ENCODE measurements at places on chromosomes 11 and 22.

DNA sequence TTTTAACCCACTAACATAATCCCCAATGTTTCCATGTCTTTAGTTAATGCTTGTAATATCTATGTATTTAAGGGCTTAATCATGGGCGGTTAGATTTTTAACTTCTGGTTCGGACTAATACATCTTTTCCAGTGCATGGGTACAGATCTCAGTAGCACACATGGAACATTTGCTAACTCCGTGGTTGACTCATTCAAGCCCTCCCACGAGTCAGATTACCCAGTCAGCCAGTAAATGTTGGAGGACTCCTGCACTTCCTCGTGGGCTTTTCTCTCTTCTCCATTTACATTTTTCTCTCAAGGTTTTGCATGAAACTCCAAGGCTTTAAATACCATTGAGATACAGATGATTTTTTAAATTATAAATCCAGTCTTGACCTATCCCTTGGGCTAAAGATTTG, 313.9 kb downstream of the ST3GAL4 start:
- DNase-seq, result no peak

GRCh38 chr11:62572431-62572830, 1.3 kb downstream of the EEF1G start:
- no peak for DNase-seq

GRCh38 chr11:120578596-120579154, 67.1 kb downstream of the GRIK4 start:
- DNase-seq, result no peak

DNA sequence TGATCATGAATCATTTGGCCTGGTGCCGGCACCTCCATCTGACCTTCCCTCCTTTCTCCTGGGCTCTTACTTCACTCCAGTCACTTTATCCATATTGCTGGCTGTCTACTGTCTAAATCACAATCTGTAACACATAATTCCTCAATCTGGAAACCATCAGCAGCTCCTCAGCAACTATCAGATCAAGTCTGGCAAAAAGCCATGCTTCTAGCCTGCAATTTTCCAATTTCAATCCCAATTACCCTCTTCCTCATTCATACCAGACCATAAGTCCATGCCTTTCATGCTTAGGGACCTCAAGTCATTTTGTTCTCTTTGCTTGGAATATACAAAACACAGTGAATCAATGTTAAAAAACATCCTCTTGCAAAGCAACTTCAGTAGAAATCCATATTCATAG, 882.8 kb upstream of the ANO3 start:
- DNase-seq, result no peak

DNA sequence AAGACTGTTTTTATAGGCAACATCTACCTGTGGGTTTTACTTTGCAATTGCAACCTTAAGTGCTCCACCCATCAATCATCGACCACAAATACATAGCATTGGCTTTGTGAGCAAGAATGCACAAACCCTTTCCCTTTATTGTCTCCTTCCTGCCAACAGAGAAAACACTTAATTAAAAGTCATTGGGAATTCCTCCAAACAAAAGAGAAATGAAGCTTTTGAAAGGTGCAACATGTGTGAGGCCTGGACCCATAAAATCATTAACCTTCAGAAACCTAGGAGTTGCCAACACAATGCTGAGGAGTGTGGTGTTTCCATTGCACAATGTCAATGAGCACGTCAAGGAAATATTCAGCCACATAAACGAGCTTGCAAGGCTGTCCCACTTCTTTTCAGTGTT, 223.2 kb downstream of the BLID start:
- no peak for DNase-seq

DNA sequence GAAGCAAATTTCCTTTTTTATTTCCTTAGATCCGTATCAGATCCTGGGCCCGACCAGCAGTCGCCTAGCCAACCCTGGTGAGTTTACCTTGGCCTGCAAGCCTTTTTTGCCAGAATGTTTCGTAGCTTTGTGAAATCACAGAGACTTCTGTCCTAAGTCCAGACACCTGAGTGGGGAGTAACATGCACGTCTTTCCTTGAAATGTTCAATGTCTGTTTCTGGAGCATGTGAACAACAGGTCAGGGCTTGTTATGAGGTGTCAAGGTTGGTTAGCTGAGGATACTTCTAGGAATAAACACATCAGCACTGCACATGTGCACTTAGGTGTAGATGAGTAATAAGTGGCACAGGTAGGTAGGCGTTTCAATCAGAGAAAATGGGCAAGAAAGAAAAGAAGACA, 58.0 kb downstream of the KCNJ1 start:
- DNase-seq, result no peak

DNA sequence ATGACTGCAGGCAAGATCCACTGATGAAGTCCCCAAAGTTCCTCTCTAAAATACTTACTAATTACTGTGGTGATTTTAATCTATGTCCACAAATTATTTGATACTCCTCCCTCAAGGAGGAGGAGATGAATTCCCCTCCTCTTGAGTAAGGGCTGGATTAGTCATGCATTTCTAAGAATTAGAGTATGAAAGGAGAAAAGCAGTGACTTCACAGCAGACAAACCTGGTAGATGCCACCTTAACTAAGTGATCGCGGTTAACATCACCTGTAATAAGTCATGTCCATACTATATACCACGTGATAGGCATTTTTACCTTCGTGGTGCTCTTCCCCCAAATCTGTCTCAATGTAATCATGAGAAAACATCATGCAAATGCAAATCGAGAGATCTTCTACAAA, 52.0 kb upstream of the TSPAN18 start:
- no peak for DNase-seq

GRCh38 chr11:79520086-79520485, 79.3 kb upstream of the TENM4 start:
- no peak for DNase-seq

GRCh38 chr22:36175892-36176291, 15.3 kb upstream of the APOL3 start:
- no peak for DNase-seq

- DNase-seq, result no peak
Observed at GRCh38 chr22:24164940-24165339, 16.3 kb upstream of the SUSD2 start.

- no peak for DNase-seq
Observed at GRCh38 chr11:11743216-11743615, 98.6 kb upstream of the USP47 start.

GRCh38 chr11:12914400-12914912, 94.7 kb upstream of the RASSF10 start:
- no peak for DNase-seq

- no peak for DNase-seq
Observed at GRCh38 chr11:113934761-113935160, 30.2 kb downstream of the HTR3B start.

DNA sequence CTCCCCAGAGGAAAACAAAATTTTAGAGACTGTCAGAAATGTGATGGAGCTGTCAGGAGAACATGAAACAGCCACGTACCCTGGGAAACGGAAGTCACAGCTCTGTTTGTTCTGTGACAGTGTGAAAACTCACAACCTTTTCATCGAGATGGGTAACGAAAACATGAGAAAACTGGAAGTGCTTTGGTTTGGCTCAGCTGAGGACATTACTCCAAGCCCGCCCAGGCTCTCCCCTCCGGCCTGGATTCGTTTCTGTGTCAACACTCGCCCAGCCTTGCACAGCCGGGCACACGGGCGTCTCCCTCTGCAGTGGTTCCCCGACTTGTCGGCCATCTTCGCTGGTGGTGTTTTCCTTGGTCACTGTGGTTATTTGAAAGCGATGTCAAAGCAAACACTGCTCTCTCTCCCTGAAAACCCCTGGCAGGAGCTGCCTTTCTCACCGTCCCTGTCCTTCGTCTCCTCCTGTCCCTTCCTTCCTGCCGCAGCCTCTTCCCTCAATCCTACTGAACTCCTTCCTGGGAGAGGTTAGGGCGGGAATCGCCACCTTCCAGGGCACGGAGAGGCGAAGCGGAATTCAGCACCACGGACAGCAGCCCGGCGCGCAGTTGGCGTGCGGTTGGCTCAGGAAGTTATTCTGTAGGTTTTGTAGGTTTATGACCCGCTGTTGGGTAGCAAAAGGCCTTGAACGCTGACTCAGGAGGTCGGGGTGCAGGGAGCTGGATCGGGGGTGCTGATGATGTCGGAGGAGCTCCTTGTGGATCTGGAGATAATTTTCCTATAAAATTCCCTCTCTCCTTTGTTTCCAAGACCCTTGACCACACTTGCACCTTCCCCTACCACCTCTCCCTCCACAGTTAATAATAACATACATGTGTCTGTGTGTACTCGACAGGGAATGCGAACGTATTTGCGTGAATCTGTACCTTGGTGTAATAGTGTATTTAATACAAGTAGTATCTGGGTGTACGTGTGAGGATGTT, 13.1 kb upstream of the RPS19BP1 start:
- no peak for DNase-seq

GRCh38 chr22:32558681-32559355, 84.2 kb downstream of the FBXO7 start:
- DNase-seq, result no peak

- no peak for DNase-seq
Observed at GRCh38 chr11:67482275-67482826, 475 bp upstream of the AIP start.

DNA sequence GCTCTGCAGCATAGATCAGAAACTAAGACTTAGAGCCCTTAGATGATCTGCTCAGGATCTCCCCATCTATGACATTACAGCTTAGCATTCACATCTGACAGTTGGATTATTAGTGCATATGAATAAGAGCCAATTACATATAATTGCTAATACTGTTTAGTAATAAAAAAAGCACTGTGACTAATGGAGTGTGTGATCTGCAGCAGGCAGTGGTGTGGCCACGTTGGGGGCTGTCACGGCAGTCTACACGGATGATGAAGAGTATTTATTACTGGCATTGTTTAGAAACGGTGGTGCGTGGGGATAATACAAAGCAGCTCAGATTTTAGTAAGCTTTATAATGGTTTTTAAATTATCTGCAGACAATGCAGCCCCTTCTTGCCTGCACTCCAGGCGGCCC, 93.5 kb upstream of the TIMP3 start:
- DNase-seq, result no peak

DNA sequence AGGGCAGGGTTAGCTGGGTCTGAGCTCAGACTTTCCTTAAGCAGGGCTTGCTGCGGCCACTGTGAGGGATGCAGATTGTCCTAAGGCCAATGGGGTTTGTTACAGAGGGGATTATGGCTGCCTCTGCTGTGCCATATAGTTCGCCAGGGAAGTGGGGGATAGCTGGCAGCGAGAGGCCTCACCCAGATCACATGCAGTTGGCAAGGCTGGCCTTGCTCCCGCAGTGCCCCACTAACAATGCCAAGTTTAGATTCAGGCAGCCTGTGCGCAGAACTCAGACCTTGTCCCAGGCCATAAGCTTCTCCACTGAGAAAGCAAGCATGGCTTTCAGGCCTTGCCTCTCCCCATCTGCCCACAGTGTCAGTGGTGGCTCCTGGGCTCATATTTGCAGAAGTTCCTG, 4.7 kb upstream of the APOL2 start:
- DNase-seq, result no peak

DNA sequence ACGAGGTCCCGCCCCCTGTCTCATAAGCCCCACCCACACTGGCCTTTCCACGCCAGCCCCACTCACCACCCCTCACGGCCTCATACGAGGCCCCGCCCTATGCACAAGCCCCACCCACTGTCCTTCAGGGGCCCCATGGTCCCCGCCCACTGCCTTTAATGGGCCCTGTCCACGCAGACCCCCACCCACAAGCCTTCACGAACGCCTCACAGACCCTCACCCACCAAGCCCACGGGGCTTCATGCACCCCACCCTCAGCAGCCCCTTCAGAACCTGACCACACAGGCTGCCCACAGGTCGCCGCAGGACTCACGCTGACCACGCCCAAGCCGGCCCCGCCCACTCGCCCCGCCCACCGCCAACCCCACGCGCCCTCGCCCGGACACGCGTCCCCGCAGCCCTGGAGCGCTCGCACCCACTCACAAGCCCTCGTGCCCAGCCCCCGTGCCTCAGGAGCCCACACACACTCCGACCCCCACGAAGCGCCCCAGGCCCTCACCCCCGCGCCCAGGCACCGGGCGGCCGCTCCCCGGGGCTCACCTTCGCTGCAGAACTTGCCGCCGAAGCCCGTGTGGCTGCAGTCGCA, 10.5 kb downstream of the NRXN2 start:
- no peak for DNase-seq

DNA sequence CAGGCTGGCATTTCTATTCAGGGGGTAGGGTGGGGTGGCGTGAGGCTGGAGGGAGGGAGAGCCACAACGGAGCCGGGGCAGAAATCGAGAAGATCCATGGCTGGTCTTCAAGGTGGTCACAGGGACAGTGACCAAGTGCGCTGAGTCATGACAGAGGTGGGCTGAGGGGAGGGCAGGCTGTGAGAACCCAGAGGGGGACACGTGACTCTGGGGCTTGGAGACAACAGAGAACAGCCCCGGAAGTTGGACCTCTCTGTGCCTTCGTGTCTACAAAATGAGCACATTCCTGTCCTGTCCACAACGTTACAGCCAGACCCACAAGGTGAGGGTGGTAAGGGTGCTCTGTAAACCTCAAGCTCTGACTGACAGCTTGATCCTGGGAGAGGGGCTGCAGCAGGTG, 35.1 kb upstream of the ARFGAP3 start:
- DNase-seq, result no peak

GRCh38 chr11:125465255-125465654, 30.8 kb downstream of the FEZ1 start:
- DNase-seq, result no peak

DNA sequence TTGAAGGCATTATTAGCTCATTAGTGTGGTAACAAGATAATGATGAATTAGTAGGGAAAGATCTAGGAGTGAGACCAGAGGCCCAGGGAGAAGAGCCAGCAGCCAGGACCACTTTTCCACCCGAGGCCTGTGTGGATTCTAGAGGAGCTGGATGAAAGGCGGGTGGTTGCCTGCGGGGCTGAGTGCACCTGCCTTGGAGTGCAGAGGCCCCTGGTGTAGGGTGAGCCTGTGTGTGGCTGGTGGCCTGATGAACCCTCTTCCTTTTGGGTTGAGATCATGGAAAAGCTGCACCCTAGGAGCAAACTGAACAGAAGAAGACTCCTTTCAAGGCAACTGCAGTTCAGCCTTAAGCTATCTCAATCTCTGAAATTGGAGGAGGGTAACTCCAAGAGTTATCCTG, 5.9 kb upstream of the TP53AIP1 start:
- DNase-seq, result no peak

GRCh38 chr11:67465189-67465510, 3.9 kb downstream of the TMEM134 start:
- DNase-seq, result no peak

DNA sequence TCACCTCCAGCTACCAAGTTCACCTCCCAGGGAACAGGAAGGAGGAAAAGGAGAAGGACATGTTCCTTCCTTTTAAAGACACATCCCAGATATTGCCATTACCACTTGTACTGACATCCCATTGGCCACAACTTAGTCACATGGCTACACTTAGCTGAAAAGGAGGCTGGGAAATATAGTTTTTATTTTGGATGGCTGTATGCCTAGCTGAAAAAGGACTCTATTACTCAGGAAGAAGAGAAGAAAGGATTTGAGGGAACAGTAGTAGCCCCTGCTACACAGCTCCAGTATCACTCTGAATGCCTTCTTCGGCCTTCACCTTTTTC, 2.1 kb upstream of the APOA5 start:
- no peak for DNase-seq

DNA sequence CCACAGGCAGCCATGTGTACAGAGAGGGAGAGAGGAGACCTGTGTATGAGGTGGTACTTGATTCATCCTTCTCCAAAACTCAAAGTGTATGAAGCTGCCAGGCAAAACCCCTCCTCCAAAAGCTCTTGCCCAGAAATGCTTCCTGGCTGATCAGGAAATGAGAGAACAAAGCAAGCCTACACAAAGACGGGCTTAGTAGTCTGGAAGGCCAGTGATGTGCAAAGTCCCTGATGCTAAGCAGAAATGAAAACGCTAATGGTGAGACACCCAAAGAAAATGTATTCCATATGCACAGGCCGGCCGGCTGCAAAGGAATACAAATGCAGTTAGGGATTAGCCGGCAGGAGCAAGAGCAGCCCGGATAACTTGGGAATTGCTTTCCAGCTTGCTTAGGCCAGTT, 234.9 kb upstream of the CADM1 start:
- DNase-seq, result no peak
